Stimulated activated CD4-positive, alpha-beta T cell treated with anti-CD3 and anti-CD28 coated beads, Interleukin-12 subunit alpha, Interleukin-12 subunit beta, amount 100 ng/mL, for 4 hours (primary cell): ENCODE measurements at places on chromosomes 2 and 18.

GRCh38 chr2:68385220-68385906 is 20.3 kb downstream of the PLEK start:
- no peak for DNase-seq

DNA sequence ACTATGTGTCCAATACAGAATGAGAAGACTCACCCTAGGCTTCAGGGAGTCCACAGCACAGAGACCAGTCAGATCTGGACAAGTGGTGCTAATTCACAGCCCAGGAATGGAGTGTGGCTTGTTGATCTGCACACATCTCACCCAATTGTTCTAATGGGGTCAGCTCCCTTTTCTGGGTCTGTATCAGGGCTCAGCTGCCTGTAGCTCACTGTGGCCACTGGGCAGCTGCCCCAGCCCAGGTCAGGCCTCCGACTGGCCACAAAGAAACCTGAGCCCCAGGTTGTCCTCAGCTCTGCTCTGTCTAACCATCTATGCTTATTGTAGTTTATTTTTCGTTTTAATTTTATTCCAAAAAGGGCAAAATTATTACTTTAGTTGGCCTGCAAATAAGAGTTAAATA is 202.3 kb upstream of the RAB6C start:
- DNase-seq = no peak

DNA sequence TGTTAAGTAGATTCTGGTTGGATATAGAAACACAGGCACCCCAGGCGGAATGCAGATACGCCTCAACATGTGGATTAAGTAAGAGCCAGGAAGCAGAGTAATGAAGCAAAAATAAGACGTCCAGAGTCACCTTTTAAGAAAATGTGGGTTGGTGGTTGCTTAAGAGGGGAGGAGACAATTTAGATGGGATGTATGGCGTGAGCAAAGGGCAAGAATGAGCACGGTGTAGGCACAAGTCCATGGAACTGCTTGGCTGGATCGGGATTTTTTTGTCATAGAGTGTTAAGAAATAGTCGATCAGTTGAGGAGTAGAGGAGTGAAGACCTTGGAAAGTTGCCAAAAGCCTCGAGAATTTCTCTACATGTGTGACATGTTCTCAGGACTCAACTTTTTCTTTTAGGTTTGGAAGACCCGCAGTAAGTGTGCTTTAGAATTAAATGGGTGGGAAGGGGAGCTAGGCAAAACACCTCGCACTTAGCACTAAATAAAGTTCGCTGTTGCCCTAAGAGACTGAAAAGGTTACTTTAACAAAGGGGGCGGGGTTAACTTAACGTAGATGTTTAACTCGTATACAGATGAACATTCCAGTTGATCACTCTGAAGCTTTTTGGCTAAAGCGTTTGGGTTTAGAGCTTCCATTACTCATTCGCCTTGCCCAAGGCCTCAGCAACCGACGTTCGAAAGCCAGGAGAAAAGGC is 716 bp upstream of the SLC39A10 start:
- no peak for DNase-seq

- no peak for DNase-seq
Measured at GRCh38 chr2:128801576-128801975, 482.9 kb upstream of the HS6ST1 start.

DNA sequence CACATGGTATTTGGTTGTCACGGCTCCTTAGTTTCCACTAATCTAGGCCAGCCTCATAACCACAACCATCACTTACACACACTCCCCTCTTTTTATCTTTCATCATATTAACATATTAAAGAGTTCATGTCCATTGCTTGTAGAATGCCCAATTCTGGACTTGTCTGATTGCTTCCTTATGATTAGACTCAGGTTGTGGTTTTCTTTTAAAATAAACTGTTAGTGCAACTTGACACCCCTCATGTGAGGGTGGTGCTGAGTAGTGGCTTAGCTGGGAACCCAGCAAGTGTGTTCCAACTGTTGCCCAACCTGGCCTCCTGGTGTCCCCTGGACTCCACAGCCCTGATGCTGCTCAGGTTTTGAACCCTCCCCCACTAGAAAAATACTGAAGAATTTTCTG is 20.1 kb upstream of the CD207 start:
- no peak for DNase-seq

DNA sequence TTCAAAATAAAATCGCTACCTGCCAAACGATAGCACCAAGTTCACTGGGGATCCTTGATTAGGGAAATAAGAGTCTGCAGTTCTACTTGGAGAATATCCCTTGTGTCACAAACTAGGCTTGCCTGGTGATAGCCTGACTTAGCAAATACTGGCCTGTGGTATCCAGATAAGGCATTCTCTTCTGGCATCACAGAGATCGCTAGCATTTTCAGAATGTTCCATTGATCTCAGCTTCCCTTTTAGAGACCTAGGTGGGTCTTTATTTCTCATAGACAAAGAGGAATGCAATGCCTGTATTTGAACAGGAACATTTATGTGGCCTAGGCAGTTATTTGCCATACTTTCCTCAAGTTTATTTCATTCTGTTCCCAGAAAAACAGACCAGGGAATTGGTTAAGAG is 349.1 kb downstream of the STK39 start:
- DNase-seq = no peak

GRCh38 chr2:235537587-235537986 is 43.7 kb downstream of the AGAP1 start:
- DNase-seq = no peak

- no peak for DNase-seq
Measured at GRCh38 chr2:67283641-67284040, 113.5 kb upstream of the ETAA1 start.

DNA sequence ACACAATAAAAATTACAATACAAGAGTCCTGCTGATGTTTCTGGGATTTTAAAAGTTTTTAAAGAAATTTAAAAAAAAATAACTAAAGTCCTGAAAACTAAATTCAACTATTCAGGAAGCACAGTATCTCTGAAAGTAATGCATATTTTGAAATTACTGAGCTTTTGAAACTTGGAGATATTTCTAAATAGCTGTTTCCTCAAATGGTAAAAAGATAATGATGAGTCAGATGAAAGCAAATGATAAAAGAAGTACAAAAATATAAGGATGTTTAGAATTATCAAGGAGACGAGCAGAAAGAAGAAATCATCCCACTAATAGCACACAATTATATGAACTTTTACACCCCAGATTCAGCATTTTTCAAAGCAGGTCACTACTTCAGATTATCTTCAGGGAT is 90.2 kb upstream of the SLC25A52 start:
- no peak for DNase-seq

DNA sequence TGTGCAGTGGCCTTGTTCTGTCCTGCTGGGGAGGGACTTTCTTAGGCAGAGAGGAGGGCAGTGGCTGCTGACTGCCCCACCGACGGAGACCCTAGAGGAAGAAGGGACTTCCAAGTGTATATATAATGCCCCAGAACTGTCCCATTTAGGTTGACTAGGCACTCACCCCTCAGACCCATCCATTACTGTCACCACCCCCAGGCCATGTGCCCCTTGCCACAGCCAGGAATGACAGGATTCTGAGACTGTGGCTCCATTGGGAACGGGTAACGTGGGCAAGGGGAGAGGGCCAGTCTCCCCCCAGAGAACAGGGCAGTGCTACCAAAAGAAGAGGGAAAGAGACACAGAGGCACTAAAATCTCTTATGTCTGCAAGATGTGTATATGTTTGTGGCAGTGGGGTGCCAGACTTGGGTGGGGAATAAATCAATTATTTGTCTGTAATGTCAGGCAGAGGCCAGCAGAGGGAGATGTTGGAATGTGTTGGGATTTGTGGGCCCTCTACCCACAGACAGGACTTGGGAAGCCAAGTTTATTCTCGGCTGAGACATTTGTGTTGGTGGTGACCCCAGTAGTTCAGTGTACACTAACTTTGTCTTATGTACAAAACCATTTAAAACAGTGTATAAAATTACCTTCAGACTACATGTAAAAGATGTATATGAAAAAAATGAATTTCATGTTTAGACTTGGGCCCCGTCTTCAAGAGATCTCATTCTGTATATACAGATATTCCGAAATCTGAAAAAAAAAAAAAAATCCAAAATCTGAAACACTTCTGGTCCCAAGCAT is 24.0 kb upstream of the TMEM37 start:
- no peak for DNase-seq

- no peak for DNase-seq
Measured at GRCh38 chr2:196259507-196260481, 88.4 kb upstream of the STK17B start.

- no peak for DNase-seq
Measured at GRCh38 chr18:75127143-75128021, 81.6 kb downstream of the PTGR3 start.

- DNase-seq = no peak
Measured at GRCh38 chr18:46320297-46320696, 216.1 kb downstream of the HAUS1 start.

DNA sequence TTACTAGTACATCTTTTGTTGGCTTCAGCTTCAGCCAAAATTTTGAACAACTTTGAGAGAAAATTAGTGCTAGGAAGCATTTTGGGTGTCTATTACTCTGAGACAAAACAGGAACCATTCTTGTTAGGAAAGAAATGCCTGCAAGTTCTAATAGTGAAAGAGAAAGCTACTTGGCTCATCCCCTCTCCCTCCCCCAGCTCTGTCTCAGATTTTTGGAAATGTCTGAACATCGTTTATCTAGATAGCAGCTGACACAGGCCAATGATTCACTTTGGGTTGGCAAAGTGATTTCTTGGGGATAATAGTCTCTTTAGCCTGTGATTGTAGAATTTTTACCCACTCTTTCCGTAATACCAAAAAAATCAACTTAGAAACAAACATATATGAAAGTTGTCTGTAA is 42.3 kb upstream of the PTPRM start:
- DNase-seq = no peak

DNA sequence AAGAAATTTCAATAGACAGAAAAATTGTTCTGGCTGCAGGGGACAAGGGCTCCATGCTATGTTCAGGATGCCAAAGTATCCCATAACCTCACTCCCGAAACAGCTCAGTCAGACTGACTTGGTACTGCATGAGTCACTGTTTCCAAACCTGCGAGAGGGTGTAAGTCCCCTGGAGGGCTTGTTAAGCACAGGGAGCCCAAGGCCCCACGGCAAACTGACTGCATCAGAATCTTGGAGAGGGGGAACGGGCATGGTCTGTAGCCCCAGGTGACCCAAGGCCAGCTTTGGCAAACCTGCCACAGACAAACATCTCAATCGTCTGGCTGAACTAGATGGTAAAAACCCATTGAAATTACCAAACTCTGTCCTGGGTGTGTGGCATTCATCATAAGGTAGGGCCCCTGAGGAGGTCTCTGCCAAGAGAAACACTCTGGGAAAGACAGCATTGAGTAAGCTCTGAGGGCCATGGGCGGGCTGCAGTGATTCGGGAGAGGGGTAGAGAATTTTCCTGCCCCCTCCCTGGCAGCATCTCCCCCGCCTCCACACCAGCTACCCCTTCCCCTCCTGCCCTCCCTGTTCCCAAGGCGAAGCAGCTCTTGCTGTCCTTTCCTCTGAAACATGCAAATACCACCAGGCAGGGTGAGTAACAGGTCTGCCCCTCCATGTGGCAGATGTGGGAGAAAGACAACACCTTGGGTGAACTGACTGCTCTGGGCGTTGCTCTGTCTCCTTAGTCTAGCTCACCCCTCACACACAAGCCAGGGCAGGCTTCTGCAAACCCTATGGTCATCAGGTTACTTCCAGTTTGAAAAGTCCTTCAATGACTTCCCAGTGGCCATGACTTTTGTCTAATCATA is 274.7 kb upstream of the SIX2 start:
- no peak for DNase-seq

- DNase-seq = no peak
Measured at GRCh38 chr2:122955776-122956175, 1069.3 kb upstream of the CNTNAP5 start.

DNA sequence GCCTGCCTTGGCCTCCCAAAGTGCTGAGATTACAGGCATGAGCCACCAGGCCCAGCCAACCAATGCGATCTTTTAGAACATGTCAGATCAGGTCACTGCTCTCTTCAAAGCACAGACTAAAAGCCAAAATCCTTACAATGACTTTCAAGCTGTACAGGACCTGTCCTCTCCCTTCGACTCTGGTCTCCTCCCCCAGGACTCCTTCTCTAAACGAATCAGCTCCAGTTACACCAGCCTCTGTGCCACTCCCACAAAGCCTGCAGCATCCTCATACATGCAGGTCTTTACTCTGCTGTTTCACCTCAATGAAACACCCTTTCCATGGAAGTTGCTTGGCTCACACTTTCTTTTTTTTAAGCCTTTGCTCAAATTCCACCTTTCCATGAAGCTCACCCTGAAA is 436.0 kb downstream of the METTL4 start:
- no peak for DNase-seq

- no peak for DNase-seq
Measured at GRCh38 chr2:54468673-54469072, 12.5 kb downstream of the SPTBN1 start.

DNA sequence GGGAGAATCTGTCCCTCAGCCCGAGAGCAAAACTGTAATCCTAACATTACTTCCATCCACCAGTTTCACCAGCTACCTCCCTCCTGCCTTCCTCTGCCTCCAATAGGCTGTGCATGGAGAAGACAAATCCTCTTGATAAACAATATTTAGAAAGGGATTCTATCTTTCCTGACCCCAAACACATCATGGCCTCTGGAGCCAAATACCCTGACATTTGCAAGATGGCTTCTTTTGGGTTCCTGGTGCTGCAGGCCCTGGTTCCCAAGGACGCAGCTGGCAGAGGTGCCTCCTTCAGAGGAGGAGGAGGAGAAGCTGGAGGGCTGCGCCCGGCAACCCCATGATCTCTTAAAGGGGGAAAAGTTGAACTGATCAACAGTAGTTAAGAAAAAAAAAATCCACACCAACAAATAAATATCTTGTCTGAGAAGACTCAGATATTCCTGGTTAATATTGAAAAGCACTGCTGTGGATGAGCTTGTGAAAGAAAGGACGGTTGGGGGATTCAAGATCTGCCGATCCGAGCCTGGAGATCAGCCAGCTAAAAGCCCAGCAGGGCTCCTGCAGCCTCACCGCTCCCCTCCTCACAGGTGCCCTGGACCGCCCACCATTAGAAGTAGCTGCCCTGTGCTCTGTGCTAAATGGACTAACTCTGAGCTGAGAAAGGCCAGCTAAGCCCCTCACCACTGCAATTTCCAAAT is 116.8 kb downstream of the MSH2 start:
- no peak for DNase-seq
